ENCODE measurements at places on chromosomes 13 and 19. TPM values are rescaled to one million over a fixed set of nuclear protein-coding genes. Genes with fewer than 3 reads are reported as not detected.

The C1QTNF9B gene
- total RNA-seq: not detected

The RYR1 gene
- 2.2 TPM for total RNA-seq

The IL12RB1 gene
- total RNA-seq: not detected

The DOCK6 gene
- 2.5 TPM for total RNA-seq

The MADCAM1 gene
- 0.74 TPM for total RNA-seq

The SOX1 gene
- total RNA-seq: 13.0 TPM

The CEACAM6 gene
- 0.25 TPM for total RNA-seq

The ADM5 gene
- 0.49 TPM for total RNA-seq

The ZNF283 gene
- total RNA-seq: 25.1 TPM

The FARP1 gene
- total RNA-seq: 79.2 TPM

The ATP4B gene
- total RNA-seq: not detected

The OR4F17 gene
- total RNA-seq: not detected

The KANK3 gene
- total RNA-seq: 2.2 TPM

The METTL21C gene
- not detected for total RNA-seq

Measured in temporal lobe (tissue), 4 donors.